ENCODE measurements at places on chromosomes 12 and 14.

- no peak for DNase-seq
These were observed 80.9 kb downstream of the CRADD start for GRCh38 chr12:93757792-93758694.

DNA sequence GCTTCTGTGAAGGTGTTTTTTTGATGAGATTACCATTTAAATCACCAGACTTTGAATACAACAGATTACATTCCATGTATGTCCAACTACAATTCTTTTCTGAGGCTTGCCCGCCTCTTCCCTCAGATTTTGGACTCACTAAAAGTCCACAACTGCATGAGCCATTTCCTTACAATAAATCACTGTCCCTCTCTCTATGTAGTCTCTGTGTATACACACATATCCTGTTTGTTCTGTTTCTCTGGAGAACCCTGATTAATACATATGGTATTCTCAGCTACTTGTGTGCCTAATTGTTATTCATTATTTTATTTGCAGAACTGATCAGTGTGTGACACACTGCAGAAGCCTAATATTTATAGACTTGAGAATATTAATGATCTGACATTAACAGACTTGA lies 2.4 kb upstream of the MIPOL1 start:
- no peak for DNase-seq

- no peak for DNase-seq
These were observed 88.3 kb upstream of the ATP2B1 start for GRCh38 chr12:89796798-89797382.

DNA sequence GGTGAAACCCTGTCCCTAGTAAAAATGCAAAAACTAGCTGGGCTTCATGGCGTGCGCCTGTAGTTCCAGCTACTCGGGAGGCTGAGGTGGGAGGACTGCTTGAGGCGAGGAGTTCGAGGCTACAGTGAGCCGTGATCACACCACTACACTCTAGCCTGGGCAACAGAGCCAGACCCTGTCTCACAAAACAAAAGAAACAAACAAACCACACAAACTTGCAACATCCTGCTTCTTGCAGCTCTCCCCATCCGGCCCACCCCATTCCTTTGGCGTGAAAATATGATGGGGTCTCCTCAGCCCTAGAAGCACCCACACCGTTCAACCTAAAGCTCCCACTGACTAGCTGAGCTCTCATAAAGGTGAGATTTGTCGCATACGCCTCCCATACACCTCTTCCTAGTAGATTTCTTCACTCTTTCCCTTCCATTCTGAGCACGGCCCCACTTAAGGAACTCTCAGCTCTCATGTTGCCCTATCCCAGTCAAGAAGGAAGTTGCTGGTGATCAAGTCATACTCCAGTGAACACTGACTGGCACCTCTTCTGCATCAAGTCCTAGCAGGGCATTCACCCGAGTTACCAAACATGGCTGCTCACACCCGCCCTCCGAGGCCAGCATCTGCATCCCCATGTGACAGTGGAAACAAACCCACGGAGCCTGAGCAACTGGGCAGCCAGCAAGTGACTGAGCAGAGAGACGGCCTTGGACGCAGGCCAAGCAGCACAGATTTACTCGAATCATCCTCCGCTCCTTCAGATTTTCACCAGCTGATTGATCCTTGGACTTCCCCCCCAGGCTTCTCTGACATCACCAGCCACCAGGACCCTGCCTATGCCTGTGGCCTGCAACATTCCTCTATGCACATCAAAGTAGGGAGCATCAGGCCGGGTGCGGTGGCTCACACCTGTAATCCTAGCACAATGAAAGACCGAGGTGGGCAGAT lies 18.9 kb upstream of the CD27 start:
- DNase-seq = no peak

DNA sequence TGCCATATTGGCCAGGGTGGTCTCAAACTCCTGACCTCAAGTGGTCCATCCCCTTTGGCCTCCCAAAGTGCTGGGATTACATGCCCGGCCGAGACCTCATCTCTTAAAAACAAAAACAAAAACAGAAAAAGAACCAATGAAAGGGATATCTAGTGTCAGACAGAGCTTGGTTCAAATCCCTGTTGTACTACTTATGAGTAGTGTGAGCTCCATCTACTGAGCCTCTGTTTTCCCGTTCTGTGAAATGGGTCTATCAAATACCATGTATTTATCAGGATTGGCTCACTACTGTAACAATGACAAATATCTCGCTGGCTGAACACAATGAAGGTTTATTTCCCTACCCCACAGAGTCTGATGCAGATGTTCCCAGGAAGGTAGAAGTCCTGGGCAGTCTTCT lies 36.9 kb upstream of the HNF1A start:
- no peak for DNase-seq

DNA sequence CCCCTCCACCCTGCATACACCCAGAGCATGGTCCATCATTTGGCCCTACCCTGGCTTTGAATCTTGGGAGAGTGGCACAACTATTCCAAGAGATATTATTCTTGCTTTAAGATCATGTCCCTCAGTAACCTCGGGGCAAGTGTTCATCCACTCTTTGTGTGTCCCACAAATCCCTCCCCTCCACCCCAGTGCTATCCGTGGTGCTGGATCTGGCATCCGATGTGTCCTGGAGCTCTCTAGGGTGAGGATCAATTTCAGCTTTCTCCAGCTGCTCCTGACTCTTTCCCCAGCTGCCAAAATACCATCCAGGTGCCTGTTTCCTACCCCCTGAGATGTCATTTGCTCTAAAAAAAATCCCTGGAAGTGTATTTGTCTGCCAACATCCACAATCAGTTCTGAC lies 64.8 kb upstream of the CMKLR1 start:
- DNase-seq = no peak

DNA sequence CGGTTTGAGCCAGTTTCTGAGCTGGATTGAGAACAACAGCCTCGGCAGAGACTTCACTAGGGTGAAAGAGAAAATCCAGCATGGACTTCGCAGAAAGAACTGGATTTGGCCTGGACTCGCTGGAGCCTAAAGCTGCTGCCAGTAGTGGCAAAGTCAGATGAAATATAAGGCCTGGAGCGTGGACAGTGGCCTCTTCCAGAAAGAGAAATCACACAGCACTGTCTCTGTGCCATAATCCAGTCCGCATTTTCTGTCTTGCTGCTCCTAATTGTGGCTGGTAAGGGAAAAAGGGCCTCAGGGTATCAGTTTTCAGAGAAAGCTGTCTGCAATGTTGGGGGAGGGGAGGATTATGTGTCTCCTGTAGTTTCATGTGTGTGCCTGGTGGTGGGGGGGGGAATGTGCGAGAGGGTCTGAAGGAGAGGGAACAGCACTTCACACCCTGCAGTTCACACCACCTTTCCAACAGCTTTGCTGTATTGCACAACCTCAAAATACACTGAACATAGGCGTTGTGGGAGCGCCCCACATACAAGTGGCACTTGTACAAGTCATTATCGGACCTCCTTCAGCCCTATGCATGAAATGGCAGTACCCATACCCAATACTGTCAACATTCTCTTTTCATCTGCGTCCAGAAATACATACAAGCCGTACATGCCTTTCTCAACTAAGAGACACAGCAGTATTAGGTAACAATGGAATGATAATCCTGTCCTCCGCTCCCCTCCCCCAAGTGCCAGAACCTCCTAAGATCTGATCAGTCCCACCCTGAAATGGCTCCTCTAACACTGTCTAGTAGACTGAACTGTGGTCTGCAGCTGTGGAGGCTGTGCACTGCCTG lies 107.5 kb upstream of the ATF7IP start:
- DNase-seq = peak; percentile 99

DNA sequence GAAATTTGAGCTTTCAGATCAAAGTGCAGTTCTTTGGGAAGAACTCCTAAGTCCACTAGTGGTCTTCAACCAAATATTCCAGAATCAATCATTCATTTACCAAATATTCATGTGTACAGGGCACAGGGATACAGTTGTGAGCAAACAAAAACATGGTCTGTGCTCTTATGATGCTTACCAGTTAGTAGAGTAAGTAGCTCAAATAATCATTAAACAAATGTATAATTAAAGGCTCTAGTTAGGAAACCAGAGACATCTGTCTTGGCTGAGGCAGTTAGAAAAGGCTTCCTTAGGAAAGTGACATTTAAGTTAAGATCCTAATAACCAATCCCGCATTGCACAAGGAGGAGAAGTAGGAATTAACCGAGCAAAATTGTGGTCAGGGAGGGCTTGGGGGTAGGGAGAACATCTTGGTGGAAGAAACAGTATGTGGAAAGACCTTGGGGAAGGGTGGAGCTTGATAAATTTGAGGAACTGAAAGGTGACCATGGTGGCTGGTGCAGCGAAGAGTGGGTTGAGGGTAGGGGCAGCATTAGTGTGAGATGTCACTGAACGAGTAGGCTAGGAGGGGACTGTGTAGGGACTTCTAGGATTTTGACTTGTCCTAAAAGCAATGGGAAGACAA lies 40.0 kb downstream of the PEBP1 start:
- no peak for DNase-seq

- no peak for DNase-seq
These were observed 4.1 kb upstream of the AQP5 start for GRCh38 chr12:49957570-49957967.

DNA sequence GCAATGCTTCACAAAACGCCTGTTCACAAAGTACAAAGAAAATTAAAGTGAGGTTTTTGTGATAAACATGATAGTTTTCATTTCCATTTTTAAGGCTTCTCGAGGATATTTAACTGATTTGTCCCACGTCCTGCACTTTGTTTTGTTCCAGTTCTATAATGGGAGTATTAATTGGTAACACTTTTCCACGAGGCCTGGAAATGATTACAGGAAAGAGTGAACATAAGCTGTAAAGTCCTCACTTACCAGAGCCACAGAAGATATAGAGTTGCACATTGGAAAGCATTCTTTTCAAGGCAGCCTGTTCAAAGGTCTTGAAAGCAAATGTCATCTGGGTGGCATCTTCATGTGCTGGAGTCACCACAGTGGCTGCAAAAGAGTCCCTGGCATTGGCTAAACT lies 1236.6 kb downstream of the BCL11B start:
- no peak for DNase-seq

Measured in fibroblast of gingiva (primary cell).